Ureter (tissue), 1 donor: ENCODE measurements at places on chromosomes 4 and X. TPM values are rescaled to one million over a fixed set of nuclear protein-coding genes. Genes with fewer than 3 reads are reported as not detected.
A peak's percentile ranks its signal among the peaks of the same experiment; 100 is the strongest.

DNA sequence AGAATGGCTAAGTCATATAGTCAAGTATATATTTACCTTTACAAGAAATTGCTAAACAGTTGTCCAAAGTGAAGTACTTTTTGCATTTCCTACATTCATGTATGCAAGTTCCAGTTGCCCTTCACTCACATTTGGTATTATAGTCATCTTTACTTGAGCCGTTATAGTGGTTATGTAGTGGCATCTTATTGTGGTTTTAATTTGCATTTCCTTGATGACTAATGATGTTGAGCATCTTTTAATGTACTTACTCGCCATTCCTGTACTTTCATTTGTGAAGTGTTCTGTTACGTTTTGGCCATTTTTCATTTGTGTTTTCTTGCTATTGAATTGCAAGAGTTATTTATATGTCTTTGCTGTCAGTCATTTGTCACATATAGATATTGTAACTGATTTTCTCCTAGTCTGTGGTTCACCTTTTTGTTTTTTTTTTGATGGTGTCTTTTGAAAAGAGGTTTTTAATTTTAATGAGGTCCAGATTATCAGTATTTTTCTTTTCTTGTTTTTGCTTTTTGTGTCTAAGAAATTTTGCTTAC, 27.6 kb downstream of the ARFIP1 start:
- no peak for DNase-seq

The DRP2 gene
- 2.1 TPM for total RNA-seq

- DNase-seq: no peak
These were observed 236.1 kb downstream of the MGST2 start for GRCh38 chr4:139901531-139902320.

DNA sequence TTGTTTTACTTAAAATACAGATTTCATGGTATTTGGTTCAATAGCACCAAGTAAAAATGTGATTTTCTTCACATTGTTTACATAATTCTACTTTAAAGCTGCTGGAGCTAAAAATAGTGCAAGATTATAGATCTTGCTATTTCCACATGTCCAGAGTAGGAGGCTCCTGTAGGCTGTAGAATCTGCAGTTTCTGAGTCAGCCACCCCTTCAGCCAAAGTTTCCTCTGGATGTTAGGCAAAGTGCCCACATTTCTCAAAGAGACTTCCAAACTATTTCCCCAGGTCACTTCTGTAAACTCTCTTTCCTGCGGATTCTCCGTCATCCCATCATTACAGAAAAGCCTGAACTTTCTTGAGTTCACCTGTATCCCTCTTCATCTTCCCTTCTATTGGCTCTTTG, 342.5 kb upstream of the FSTL5 start:
- DNase-seq: no peak

GRCh38 chrX:123310112-123310511, 126.0 kb downstream of the GRIA3 start:
- DNase-seq: no peak

GRCh38 chr4:183448436-183448835, 4.0 kb downstream of the CDKN2AIP start:
- DNase-seq: no peak

DNA sequence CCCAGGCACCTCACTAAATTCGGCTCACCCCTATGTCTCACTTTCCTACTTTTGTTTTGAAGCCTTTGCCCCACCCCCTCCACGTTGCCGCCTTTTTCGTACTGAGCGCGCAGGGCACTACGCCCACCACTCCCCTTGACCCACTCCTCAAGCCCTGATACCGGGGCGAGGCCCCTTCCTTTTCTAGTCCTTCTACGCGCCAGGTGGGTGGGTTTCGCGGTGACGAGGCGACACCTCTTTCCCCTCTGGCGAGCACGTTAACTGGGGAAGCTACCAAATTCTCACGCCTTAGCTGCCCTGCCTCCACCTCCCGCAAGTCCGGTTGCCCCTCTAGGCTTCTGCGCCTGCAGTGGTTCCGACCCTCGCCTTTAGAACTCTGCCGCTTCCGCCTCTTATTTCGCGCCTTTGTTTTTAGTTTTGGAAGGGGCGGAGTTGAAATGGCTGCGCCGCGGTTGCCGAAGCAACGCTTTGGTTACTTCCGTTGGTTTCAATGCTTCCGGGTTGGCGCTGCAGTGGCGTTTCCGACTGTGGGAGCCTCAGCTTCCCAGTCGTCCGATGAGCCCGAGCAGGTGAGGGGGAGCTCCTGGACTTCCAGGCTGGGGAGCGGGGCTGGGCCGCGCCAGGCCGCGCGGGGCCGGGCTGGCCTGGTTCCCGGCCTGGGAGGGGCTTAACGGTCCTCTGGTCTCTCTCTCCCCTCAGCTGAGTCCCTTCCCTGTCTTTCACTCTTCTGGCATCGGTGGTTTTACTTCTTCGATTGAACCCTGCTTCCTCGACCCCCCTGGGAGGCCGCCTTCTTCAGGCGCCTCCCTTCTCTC, at the start of gene SLC25A14:
Gene SLC25A14, plus strand, starts transcription at position 512 of the 815 bp plus-strand sequence. CDS start 360 bp downstream, outside the sequence.
- DNase-seq: peak; percentile 70

The NUP62CL gene
- 2.7 TPM for total RNA-seq

DNA sequence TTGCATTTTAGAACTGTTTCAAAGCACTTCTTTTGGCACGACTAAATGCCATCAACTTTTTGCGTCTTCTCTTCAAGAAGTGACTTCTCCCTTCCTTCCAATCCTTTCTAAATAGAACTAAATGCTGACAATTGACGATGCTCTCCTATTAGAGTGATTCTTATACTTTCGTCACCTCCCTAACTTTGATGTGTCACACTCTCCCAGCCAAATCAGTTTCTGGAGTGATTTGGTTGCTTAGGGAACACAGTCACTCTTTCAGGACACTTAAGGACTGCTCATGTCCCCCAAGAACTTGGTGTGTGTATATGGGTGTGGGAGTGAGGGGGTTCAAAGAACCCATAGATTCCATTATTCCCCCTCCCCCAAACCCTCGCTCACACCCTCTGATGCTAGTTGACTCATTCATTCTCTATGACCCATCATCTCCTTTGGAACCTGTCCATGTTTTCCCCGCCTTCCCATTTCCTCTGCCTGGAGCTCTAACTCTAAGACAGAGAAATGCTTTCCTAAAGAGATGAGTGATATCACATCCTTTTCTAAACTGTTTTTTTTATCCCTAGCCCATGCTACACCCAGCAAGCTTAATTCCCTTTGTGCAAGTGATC, 26.8 kb upstream of the AREG start:
- DNase-seq: no peak

The SEC31A gene
- 239 TPM for total RNA-seq

The LRIT3 gene
- 0.65 TPM for total RNA-seq

DNA sequence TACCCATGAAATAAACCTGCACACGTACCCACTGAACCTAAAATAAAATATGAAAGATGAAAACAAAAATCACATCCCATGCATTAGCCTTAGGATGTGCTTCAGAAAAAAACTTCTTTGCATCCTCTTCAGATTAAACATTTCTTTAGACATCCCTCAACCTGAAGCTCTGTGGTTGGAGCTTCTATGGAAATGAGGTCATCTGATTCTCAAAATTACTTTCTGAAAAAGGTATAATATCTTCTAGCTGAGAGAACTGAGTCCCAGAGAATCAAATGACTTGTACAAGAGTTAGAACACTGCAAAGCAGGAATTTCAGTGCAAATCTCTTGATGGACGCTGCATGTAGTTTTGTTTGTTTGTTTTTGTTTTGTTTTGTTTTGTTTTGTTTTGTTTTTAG, 19.1 kb upstream of the ANTXR2 start:
- no peak for DNase-seq

DNA sequence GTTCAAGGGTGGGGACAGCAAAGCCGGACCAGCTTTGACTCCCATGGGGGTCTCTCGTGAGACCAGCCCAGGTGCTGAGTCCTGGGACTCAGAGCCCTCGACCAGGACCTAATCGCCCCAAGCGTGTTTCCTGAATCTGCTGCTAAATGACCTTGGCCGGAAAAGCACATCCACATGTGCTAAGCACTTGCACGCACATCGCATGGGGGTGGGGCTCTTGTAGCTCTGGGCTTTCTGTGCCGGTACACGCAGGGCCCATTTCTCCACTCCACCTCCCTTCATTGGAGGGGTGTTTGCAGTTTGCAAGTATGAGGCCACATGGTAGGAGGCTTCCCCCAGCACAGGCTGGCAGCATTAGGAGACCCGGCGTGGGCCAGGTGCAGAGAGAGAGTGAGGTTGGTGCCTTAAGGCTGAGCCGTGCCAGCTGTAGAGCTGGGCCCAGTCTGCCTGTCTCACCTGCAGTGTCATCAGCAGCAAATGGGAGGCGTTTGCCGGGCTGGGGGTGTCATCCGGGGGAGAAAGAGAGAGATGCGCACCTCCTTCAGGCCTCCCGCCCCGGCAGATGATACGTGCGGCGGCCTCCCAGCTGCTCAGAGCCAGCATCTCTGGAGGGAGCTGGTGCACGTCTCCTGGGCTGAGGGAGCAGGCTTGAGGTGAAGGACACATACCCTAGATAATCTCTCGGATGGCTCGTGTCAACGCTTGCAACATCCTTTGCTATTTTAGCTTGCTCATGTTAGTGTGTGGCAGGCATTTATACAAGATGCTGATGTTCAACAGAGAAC, 45.2 kb upstream of the CLCN4 start:
- DNase-seq: no peak

DNA sequence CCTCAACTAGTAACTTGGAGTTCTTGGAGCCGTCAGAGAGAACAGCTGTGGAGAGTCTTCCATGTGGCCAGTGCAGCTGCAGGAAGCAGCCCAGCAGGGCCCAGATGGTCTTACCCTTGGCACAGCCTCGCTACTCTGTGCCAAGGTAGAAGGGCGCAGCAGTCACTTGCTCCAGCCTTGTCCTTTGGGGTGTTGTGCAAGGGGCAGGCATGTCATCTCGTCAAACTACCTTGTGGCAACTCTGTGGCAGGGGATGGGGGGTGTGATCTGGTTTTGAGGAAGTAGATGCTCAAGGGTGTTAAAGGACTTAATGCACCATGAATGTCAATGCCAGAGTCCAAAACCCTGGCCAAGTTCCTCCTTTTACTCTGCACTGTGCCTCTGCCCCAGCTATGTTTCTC, 34.2 kb upstream of the TBC1D14 start:
- no peak for DNase-seq

DNA sequence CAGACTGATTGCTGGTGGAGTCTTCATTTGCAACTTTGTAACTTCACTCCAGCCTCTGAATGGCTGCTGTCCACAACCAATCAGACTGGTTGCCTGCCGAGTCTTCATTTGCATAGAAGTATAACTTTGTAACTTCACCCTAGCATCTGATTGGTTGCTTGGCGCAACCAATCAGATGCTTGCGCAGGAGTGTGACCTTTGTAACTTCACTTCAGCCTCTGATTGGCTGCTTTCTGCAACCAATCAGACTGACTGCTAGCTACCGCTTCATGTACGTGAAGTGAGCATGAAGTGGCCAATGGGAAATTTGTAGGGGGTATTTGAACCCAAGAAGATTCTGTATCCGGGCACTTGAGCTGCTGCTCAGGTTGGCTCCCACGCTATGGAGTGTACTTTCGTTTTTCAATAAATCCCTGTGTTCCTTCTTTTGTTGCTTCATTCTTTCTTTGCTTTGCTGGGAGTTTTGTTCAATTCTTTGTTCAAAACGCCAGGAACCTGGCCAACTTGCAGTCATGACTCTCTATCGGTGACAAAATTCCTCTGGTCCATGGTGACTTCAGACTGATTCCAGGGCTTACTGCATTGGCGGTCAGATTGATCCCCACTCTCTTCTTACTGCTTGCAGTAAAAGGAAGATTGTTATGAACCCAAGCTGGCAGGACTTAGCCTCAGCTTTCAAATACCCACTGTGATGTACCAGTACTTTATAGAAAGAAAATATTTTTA, 46.4 kb upstream of the FGG start:
- DNase-seq: no peak

The DAPP1 gene
- 25.3 TPM for total RNA-seq

GRCh38 chr4:184955636-184956035, 62.7 kb upstream of the HELT start:
- no peak for DNase-seq

- DNase-seq: no peak
These were observed 43.1 kb upstream of the BOD1L1 start for GRCh38 chr4:13670456-13671160.

- no peak for DNase-seq
These were observed 516.5 kb downstream of the PCDH7 start for GRCh38 chr4:31236639-31237173.

The SPRY1 gene
- total RNA-seq: 197 TPM

DNA sequence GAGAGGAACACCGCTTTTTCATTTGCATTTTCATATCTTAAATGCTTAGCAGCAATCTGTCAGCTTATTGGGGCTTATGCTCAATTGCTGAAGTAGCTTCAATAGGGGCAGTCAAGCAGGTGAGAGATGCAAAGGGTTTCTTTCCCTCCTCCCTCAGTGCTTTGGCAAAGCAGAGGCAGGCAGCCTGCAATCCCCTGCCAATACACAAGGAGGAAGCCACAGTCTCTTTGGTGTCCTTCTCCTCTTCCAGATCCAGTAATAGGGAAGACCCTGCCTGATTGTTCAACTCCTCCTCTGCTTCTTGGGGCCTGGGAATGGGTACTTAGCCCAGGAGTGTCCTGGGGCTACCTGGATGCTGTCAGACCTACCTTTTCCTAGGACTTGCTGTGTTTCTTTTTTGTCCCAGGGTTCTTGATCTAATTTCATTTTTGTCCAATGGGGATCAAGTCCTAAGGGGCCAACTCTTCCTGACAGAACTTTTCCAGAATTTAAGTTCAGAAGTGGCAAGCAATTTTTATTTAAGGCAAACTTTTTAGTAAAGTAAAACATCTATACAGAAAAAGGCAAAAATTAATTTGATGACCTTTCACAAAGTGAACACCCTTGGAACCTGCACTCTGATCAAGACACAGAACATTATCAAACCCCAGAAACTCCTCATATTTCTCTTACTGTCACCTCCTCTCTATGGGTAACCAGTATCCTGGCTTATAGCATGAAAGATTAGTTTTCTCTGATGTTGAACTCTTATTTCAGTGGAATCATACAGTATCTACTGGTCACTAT, 260.3 kb downstream of the PPP3CA start:
- DNase-seq: no peak

- no peak for DNase-seq
These were observed 156.0 kb downstream of the DEFB131A start for GRCh38 chr4:9600246-9600645.

GRCh38 chr4:70651864-70652506, 14.3 kb downstream of the JCHAIN start:
- no peak for DNase-seq

DNA sequence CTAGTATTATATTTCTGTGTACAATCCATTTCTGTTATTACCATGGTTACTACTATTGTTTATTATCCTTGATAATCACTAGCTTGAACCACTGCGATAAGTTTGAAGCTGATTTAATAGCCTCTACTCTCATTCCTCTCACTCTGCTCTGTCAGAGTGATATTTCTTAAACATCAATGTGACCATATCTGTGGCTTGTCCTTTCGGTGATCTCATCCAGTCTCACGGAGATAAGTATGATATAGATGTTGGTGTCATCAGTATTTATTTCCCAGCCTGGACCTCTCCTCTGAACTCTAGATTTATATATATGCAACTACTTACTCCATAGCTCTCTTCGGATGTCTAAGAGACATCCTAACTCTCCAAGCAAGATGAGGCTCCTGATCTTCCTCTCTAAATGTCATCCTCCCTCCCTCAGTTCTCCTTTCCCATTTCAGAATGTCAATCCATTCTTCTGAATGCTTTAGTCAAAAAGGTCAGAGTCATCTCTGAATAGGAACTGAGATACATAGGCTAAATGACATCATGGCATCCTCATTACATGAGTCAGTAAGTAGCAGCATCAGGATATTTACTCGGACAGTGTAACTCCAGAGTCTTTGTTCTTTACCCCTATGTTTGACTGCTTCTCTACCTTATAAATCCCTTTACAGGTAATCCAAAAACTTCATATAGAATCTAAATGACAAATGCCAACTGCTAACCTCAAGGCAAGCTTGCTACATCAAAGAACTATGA, 129.5 kb downstream of the PACRGL start:
- DNase-seq: no peak

- DNase-seq: no peak
These were observed 179.0 kb downstream of the NHS start for GRCh38 chrX:17553961-17554482.
